ENCODE measurements at places on chromosomes 1 and 21.

DNA sequence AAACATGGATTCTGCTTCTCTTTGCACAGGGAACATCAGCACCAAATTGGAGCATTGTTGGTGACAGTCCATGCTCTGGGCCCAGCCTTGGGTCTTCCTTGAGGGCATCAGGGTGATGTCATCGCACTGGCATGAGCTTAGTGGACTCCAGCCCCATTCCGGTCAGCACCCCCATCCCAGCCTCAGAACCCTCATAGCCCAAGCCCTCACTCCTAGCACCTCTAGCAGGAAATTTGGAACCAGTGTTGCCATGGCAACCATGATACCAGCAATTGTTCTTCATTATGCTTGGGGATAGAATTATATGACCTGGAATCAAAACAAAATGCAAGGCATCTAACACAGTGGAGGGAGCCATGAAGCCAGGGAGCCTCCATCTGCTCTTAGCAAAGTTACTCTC, 83.1 kb downstream of the VWA5B1 start:
- DNase-seq: no peak

- DNase-seq: no peak
Measured at GRCh38 chr1:201568859-201569294, 29.9 kb downstream of the NAV1 start.

GRCh38 chr1:2346691-2347408, 44.5 kb downstream of the MORN1 start:
- DNase-seq: peak; percentile 51

DNA sequence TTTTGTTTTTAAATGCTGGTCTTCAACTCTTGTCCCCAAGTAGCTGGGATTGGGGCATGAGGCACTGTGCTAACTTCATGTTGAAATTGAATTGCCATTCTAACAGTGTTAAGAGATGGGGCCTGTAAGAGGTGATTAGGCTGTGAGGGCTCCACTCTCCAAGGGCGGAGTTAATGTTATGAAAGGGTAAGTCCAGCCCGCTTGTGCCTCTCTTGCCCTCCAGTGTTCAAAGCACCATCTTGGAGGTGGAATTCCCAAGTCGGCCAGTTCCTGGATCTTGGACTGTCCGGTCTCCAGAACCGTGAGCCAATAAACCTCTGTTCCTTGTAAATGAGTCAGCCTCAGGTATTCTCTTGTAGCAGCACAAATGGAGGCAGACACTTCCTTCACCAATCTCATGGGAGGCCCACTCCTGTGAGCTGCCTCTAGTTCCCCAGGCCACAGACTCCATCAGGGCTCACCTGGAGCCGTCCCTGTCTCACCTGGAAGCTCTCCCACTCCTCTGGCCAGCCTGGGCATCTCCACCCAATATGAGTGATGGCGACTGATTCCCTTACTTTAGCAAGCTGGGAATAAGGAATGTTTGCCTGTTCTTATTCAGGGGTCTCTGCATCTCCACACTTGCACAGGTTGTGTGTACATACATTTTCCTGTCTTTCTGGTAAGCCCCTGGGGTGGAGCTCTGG, 15.5 kb downstream of the IBA57 start:
- DNase-seq: no peak

DNA sequence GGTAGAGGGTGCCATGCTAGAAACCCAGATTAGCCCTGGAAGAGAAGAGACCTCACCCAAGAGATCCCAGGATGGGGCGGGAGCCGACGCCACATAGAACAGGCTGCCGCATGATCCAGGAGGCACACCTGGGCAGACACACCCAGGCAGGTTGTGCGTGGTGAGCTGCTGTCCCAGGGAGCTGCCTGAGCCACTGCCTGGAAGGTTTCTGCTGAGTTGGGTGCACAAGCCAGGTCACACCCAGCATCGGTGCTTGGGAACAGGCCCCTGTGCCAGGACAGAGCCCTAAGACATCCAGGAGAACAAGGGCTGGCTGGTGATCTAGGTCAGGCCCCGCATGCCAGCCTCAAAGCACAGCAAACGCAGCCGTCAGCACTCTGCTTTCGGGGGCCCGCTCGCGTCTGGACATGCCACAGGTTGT, 40.2 kb downstream of the CTNNBIP1 start:
- DNase-seq: no peak

DNA sequence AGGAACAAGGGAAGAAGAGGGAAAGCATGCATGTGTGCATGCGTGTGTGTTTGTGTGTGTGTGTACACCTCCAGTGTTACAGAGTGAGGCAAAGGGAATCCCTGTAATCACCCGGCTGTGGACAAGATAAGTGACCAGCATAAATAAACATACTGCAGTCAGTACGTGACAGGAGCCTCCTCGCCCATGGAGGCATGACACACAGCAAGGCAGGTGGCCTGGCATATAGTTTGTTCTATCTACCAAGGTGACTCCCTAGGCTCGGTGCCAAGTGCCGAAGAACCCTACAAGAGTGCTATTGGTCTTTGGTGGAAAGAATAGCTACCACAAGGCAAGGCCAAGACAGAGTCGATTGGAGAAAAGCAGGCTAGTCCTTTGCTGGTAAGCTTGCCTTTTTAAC, 31.7 kb upstream of the HEATR1 start:
- no peak for DNase-seq

Data from left lung (tissue), 14 donors.